ENCODE measurements at places on chromosomes 13 and 19.
A peak's percentile ranks its signal among the peaks of the same experiment; 100 is the strongest.

DNA sequence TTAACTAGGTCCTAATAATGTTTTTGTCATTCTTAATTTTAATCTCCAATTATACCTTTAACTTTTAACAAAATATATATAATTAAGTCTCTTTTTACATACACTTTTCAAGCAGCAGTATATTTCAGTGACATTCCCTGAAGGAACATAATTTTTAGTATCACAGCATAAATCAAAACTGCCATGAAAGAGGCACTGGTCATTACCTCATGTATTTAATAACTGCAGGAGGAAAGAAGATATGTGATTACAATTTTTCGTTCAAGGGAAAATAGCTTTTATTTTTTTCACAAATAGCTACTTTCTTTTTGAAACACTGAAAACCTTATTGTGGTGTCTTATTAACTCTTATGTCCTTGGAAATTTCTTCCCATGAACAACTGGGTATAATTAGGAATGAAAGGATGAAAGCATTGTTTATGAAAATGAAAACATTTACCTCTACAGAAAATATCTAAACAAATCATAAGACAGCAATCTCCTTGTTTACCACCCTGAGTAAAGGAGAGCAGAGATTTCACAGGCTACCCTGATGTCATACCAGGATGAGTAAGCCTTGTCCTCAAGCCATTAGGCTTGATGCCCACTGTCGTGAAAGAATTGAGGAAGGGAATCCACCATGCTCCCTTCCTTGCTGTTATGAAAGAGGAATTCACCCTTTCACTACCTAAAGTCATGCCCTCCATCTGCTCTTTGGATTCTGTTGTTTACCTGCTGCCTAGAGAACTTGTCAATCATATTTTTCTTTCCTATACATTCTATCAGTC, 877.2 kb upstream of the PCDH20 start:
- peak; percentile 13 for DNase-seq

DNA sequence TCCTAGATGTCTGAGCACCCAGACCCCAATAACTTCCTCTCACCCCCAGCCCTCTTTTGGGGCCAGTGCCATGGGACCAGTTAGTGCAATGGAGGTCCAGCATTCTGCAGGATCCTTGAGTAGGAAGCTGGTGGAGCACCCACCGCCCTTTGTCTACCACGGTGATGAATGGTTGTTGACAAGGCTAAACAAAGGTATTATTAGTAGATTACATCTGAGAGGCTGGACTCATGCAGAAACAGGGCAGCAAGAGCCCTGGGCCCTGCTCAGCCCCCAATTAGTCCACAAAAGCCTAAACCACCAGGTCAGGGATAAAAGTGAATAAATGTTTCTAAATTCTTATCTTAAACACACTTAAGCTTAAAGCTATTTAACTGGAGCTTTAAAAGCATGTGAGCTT, 196.5 kb upstream of the TSHZ3 start:
- no peak for DNase-seq

DNA sequence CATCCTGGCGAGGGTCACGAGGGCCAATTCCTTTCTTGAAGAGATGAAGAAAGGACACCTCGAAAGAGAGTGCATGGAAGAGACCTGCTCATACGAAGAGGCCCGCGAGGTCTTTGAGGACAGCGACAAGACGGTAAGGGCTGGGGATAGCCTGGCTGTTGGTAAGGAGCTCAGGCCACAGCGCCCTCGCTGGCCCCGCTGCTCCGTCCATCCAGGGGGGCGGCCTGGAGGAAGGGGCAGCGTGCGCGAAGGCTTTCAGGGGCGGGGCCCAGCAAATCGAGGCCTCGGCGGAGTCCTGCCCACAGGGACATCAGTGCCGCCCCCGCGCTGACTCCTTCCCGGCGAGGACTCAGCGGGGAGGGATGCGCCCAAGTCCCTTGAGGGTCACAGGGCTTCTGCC, 6.9 kb downstream of the F10 start:
- no peak for DNase-seq

DNA sequence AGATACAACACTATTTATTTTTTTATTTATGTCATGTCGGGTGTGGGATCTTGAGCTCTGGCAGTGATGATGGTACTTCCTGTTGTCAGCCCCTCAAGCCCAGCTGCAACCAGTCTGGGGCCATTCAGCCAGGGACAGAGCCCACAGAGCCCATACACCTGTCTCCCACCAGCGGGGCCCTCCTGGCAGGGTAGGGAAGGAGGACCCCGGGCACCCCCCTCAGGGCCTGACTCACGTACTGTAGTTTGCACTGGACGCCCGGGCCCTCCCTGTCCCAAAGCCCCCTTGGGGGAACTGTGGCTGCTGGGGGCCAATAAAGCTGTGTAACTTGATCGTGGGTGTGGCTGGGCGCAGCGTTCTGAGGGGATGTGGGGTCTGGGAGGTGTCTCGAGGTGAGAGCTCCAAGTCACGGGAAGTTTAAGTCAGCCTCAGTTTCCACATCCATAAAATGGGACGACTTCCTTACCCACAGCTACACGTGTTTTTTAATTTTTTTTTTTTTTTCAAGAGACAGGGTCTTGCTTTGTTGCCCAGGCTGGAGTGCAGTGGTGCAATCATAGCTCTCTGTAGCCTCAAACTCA, 9.5 kb downstream of the ATG4D start:
- no peak for DNase-seq

GRCh38 chr19:12953138-12953798, 3.8 kb downstream of the GADD45GIP1 start:
- peak; percentile 0 for DNase-seq

DNA sequence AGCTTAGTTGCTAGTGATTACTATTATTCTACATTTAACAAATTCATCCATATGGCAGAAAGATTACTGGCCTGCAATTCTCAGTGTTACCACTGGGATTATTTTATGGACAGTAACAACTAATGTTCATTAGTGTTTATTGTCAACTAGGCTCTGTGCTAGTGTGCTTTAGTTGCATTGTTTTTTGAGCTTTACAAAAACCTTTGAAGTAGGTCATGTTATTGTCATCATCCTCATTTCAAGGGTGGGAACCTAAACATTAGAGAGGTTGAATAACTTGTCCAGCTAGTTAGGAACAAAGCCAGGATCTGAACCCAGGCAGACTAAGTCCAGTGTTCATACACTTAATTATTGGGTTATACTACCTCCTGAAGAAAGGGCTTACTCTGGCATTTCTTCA, 27.8 kb upstream of the TDRD3 start:
- DNase-seq: peak; percentile 8

DNA sequence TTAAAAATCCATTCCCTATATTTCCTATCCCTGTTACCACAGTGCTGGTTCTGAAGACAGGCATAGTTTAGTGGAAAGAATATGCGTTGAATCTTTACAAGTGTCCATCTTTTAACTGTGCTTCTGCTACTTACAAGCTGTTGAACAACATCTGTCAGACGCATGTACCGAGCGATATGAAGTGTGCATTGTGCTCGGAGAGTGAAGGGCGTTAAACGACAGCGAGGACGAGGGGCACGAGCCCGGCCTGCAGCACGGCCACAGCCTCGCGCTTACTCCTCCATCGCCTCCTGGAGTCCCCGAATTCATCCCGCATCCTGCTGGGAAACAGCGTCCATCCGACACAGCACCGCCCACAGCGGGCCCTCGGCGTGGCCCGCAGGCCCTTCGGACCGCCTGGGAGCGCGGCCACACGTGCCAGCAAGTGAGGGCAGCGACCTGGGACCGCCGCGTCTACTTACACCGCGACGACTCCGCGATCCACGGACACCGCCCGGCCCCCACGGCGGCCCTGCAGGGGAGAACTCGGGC, 514 bp downstream of the PCID2 start:
- peak; percentile 40 for DNase-seq

- peak; percentile 3 for DNase-seq
Observed at GRCh38 chr19:40056505-40056904, 474 bp upstream of the ZNF780B start.

- peak; percentile 77 for DNase-seq
Observed at GRCh38 chr13:97028441-97029299, 34.4 kb upstream of the OXGR1 start.

DNA sequence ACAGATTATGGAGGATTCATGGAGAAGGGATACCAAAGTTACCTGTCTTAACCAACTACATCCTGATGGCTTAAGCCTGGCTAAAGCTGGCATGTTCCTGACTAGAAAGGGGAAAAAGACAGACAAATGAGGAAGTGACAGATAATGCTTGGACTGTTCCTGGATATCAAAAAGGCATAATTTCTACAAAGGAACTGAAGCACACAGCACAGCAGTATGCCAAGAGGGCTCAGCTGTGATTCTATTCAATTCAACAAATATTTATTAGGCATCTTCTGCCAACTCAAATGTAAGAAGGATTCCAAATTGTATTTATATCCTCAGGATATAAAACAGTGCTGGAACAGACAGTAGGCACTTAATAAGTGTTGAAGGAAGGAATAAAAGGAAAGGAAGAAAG, 59.5 kb downstream of the KLF12 start:
- no peak for DNase-seq

GRCh38 chr13:66483712-66484111, 746.4 kb downstream of the PCDH9 start:
- DNase-seq: no peak

DNA sequence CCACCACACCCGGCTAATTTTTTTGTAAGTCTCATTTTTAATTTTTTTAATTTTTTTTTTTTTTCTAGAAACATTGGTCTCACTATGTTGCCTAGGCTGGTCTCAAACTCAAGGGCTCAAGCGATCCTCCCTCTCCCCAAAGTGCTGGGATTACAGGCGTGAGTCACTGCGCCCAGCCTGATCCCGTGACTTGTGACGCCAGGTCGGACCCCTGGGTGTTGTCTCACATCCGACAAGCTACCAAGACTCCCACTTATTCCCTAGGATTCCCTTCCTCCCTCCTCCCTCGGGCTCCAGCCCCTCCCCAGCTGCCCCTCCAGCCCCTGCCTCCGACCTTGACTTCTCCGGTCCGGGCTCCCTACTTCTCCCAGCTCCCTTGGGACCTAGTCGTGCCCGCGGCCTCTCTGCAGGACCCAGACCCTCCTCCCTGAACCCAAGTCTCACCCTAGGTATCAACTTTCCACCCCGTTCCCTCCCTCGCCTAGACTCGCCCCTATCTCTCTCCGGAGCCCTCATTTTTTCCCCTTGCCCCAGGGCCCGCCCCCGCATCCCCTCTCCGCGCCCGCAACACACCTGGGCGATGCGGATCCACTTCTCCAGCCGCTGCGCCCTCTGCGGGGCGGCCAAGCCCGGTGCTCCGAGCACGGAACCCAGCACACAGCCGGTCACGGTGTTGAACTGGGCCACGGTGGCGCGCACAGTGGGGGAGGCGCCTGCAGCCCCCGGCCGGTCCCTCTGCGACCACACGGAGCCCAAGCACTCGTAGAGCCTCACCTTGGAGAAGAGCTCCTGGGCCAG, 13.1 kb downstream of the RGL3 start:
- DNase-seq: no peak

DNA sequence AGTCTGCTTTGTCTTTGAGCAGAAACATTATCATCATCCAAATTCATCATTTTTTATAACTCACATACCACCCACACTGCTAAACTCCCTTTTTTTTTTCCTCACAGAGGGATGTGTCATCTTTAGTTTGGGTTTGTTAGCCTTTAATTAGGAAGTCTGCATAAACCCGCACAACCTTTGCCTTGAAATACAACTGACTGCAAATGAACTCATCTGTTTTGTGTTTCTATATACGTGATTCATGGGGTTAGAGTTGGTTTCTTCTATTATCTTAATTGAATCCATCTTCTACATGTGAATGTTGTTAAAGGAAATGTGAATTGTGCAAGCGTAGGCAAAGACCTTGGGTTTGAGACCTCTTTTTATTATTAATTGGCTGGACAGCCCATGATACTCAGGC, 102.7 kb downstream of the SLAIN1 start:
- no peak for DNase-seq

DNA sequence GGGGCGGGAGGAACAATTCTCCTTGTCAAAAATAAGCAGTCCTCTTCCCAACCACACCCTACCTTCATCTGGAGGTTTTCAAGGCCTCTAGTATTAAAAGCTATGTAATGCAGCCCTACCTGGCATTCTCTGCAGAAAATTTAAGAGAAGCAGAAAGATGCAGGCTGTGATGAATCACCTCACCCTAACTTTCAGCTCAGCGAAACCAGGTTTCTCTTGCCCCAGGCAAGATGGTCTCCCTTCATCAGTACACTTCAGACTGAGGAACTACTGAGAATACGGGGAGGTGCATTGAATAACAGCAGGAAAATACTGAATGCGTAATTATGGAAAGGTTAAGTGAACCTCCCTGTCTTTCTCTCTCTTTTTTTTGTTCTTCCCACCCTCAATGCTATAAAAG, 437.6 kb upstream of the KLF12 start:
- no peak for DNase-seq

GRCh38 chr19:32598022-32598421, 17.0 kb downstream of the PDCD5 start:
- DNase-seq: no peak

DNA sequence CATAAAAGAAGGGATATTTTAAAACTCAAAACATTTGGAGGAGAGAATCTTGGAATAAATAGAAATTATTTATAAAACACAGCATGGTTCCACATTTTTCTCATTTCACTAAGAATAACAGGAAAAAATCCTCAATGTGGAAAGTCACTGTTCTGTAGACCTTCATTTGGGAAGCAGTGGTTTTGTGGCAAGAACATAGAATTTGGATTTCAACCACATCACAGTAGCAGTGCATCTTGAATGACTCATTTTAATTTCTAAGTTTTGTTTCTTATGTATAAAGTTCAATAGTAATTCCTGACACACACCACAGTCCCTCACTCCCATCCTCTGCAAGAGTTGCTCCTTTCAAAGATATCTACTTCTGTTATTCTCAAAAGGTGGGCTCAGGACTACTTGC, 264.0 kb downstream of the ENOX1 start:
- DNase-seq: no peak

GRCh38 chr13:27599845-27600553, 20.3 kb downstream of the LNX2 start:
- no peak for DNase-seq

DNA sequence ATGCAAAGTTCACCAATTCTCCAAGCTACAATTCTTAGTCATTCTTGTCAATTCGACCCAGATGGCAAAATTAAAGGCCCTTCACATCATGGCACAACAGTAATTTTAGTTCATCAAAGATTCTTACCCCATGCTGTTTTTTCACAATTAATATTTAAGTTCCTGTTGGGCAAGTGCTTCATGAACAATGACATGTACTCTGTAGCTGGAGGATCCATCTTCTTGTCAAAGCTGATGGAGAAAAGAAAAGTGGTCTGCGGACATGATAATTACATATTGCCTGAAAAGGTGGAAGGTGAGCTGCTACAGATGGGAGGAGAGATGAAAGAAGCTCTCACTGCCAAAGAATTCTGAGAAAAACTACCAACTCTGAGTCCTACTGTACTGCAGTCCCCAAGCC, 1370.3 kb upstream of the SLC10A2 start:
- no peak for DNase-seq

- no peak for DNase-seq
Observed at GRCh38 chr13:112447761-112448603, 71.8 kb downstream of the SPACA7 start.
